ENCODE measurements at places on chromosomes 16 and 17. TPM values are rescaled to one million over a fixed set of nuclear protein-coding genes. Genes with fewer than 3 reads are reported as not detected.

DNA sequence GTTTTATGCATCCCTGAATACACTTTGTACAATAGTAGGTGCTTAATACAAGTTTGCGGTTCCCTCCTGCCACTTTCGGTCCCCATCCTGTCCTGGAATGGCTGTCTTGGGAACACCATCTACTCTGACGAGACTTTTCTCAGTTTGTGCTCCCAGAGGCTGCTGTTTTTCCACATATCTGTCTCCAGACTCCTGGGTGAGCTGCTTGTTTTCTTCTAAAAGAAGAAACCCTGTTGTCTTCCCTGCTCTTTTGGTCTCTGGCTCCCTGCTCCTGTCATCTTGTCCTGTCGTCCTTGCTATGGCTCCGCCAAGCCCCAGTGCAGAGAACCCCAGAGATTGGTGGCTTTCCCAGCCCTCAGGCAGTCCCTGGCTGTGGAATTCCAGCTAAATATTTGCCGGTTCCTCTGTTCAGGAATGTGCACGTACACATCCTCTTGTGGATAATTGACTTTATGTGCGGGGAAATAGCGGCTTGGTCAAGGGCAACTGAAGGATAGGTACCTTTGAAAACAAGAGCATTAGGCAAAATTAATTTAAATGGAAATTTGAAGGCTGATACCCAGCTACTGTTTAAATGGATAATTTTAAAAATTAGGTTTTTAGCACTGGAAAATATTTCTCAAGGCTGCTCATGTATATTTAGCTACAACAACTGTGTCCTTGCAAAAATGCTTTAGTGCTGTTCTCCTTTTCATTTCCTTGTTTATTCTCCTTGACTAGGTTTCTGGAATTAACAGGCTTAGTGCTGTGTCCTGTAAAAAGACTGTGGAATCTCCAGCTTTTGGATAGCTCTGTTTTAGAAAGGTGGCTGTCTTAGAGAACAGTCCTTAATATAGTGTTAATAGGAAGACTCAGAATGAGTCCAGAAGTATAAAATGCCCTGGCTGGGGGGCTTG, 50.2 kb upstream of the SLC12A3 start:
- DNase-seq, result no peak

DNA sequence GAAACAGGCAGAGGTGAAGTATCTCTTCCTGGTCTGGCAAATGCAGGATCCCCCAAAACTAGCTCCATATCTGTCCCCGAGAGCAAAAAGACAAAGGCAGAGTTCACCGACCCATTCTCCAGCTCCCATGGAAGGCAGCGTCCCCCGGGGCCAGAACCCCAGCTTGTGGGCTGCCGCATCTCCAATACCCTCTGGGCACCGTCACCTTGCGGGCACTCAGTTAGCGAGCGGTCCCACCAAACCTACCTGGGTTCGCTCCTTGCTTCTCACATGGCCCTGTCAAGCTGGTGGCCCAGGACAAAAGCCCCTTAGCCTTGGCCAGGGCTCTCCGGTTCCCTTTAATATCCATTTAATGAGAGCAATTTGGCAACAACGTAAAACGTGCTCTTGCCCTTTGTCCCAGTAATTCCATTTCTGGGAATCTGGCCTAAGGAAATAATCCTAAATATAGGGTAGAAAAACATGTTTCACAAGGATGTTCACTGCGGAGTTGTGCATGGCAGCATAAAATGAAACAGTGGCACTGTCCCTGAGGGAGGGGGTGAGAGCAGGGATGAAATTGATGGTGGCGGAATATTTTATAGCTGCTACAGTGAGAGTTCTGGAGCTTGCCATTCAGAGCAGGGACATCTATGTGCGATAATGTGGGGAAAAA, 157.1 kb downstream of the CMIP start:
- no peak for DNase-seq

- DNase-seq, result no peak
These were observed 466 bp downstream of the NEUROD2 start for GRCh38 chr17:39607057-39607850.

GRCh38 chr17:38328620-38329019, 15.1 kb downstream of the GPR179 start:
- DNase-seq, result no peak

DNA sequence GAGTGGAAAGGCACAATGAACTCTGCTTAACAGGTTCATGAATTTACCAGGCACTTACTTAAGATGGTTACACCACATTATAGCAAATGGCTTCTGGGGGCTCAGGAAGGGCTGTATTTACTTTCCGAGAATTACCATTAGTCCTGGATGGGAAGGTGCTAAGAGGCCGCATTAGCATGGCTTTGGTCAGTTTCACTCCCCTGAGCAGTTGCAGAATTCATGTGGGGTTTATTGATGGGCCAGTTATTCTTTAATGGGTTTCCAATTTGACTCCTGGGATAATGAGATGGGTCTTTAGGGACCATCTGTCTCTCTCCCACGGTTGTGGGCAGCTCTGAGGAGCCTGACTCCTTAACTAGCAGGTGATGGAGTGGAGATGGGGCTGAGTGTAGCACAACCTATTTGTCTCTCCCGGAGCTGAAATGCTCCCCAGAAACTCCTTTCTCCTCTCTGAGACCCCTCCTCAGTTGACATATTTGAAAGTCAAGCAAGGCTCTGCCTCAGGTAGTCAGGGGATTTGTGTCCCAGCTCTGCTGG, 652.5 kb downstream of the HS3ST4 start:
- DNase-seq, result no peak

DNA sequence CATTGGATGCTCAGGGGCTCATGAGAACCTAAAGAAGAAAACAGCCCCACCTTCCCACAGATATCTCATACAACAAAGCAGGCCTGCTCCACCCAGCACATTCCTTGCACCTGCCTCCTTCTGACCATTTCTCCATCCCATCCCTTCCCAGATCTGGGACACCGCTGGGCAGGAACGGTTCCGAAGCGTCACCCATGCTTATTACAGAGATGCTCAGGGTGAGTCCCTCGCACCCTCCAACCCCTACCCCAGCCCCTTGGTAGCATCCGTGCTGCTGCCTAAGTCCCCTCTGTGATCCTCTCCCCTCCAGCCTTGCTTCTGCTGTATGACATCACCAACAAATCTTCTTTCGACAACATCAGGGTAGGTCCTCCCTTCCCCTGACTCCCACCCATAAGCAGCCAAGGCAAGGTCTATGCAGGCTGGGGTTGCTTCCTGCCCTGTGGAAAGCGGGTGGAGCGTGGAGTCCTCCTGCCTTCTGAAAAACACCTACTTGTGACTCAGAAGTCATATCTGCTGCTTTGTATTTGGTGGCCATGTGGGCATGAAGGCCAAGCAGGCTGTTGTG, 5.4 kb upstream of the NHERF1 start:
- no peak for DNase-seq

GRCh38 chr16:20285993-20286499, 41.3 kb downstream of the GP2 start:
- DNase-seq, result no peak

DNA sequence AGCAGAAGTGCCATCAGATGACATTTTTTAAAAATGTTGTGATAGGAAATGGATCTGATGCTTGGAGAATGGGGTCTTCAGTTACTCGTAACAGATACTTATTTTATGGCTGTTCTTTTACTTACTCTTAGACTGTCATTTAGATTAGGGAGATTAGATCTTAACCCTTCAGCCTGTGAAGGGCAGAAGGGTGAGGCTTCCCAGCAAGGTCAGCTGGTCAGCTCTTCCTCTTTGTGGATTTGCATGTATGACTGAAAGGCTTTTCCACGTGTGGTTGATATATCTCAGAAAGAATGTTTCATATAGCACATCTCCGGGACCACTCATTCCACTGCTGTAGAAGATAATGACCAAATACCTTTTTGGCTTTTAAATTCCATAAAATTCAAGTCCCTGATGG, 27.4 kb downstream of the GRB7 start:
- DNase-seq, result no peak

DNA sequence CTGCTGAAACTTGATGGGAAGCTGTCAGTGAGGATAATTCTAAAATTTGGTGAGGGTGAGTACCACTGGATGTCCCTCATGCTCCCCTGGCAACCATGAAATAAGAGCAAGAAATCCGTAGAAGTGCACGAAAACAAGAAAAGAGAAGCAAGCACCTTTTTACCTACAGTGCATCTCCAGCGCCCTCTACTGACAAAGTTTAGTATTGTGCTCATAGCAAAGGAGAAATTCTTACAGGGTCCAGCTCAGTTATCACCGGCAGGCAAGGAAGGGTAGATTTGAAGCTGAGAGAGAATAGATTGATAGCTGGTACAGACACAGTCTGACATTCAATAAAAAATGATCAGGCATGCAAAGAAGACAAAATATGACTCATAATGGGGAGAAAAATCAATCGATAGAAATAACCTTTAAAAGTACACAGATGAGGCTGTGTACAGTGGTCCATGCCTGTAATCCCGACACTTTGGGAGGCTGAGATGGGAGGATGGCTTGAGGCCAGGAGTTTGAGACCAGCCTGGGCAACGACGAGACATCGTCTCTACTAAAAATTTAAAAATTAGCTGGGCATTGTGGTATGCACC, 28.3 kb upstream of the TEX2 start:
- no peak for DNase-seq

DNA sequence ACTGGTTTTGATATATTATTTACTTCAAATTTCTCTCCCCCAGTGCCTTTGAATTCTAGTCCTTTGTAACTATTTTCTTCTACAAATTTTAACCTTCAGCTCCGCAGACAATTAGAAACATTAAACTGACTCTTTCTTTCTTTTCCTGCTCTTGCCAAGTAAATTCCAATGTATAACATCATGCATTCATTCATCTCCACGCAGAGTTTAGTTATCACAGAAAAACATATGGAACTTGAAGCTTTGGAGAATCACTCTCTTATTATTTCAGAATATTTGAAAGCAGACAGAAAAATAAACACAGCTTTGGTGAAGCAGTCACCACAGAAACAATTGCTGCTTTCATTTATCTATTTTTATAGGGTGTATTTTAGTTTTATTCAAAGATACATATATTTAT, 778.7 kb upstream of the CDH8 start:
- DNase-seq, result no peak

- DNase-seq, result no peak
These were observed 4.3 kb downstream of the GDE1 start for GRCh38 chr16:19517424-19518089.

DNA sequence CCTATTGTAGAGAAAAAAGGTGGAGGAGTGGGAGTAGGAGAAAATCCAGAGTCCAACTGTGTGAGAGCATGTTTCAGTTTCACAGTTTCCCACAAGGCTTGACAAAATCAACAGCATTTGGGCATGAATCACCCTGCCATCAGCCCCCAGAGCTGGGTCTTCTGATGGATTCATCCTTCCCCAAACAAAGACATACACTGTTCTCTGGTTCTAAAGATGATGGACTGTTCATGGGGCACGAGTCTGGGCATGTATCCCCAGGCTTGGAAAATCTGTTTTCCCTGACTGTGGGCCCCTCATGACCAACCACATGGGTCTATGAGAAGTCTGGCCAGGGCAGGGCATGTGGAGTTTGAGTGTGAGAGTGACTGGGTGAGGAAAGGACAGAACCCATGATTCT, 210.4 kb upstream of the IRX5 start:
- no peak for DNase-seq

GRCh38 chr17:29143894-29144293, 36.3 kb downstream of the MYO18A start:
- DNase-seq, result no peak

DNA sequence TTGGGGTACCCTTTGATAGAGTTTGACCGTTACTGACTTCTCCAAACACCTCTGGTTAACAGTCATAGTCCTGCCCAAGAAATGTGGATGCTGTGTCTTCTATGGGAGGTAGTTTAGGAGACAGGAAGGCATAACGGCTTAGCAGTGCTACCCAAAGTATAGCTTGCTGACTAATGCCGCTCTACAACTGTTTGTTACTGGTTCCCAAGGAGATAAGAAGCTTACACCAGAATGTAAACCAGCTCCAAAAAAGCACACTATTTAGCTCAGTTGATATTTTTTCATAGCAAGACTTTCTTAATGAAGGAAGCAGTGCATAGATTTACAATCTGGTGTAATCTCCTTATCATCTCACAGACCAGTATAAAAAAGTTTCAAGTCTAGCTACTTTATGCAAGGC, 95.7 kb downstream of the HS3ST3B1 start:
- no peak for DNase-seq

DNA sequence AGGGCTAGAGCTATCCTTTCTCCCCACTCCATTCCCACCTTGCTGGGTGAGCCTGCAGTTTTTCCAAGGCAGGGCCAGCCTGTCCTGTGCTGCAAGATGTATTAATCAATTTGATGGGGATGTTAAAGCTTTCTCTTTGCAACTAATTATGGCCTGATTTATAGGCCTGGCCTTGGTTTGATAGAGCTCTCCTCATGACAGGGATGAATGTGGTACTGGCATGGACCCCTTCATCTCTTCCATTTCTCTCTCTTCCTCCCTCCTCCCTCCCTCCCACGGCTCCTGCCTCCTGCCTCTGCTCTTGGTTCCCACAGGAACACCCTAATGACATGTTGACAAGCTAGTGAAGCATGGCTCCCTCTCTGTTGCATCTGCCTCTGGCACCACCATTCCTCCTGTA, 47.2 kb upstream of the SKAP1 start:
- no peak for DNase-seq

DNA sequence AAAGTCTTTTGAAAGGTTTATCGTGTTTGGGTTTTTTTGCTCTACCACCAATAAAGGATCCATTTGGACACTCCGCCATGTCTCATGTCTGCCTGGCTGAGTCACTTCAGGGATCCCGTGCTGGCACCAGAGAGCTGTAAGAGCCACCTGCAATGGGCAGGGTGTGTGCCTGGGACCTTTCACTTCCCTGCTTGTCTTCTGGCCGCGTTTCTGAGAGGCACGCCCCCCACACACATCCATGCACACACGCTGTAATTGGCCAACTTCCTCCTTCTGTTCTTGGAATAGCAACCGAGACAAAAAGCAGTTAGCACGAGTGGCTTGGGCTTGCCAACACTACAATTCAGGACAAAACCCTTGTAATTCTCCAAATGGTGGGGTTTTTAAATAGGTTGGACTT, 9.8 kb upstream of the SOST start:
- no peak for DNase-seq

DNA sequence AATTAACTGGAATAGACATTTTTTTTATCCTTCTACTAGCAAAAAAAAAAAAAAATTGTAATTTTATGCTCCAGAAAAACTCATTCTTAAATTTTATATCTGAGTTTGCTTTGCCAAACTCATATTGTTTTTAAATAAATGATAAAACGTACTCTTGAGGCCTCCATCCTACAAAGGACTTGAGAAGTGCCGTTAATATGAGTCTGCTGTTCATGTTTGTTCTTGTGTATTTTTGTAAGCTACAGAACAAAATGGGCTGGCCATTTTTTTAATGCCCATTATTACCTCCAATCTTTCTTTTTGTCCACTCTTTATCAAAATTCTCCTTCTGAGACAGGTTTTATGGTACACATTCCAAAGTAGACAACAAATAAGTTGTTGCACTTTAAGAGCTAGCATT, 643.5 kb upstream of the SOX9 start:
- DNase-seq, result no peak

PRSS33 gene
- total RNA-seq, result 0.17 TPM

MYH2 gene
- total RNA-seq, result not detected
